Astrocyte (in vitro differentiated cells and primary cell): ENCODE measurements at places on chromosomes 3 and 15.

DNA sequence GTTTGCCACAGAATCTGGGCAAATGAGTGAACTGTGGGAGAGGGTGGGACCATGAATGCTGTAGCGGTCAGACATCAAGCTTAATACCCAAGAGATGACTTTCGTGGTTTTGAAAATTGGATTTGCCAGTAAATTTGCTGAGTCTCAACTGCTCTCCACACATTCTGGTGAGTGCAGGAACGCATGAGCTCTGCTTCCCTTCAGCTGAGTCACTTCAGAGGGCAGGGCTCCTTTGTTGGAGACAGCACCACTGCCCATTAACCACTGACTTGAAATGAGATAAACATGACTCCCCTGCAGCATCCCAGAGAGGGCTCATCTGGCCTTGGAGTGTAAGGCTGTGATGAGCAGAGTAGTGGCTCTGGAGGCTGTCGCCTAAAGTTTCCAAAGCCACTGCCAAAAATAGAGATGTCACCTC is 22.6 kb downstream of the RARRES1 start:
- H3K27ac ChIP-seq = peak overlapping the region; percentile 83
- peaks cover 8% of the 10 kb centered on the region for H3K36me3 ChIP-seq
- no peak overlapping the region for H3K4me3 ChIP-seq
- DNase-seq = peak; percentile 100

DNA sequence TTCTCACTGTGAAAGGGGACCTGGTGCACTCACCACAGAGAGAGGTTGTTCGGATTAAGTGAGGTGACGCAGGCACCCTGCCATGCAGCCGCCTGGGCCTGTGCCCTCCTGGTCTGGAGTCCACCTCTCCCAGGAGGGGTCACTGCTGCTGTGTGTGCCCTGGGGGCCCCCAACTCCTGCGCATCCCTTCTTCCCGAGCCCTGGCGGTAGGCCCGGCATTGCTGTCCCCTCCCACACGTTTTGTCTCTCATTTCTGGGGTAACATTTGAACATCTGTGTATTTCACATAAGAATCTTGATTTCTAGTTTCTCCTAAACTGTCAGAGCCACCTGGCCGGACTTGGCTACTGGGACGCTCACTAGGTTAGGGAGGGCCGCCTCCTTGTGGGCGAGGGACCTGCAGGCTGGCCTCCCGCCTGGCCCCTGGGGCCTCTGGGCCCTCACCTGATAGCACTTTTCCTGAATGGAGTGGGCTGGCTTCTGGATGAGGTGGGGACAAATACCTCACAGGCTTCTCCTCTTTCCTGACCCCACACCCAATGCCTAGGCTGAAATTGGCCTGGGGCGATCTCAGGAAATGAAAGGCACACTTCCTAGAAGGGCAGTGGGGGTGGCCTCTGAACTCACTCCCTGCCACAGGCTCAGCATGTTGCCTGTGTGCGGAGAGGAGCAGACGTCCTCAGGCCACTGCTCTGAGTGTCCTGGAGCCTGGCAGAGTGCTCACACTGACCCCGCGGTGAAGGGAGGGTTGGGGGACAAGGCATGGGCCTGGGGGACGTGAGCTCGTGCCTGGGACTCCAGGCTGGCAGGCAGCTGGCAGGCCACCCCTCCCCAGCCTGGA is 104.2 kb upstream of the PRR23E start:
- no peaks in the 10 kb centered on the region for H3K27me3 ChIP-seq
- H3K36me3 ChIP-seq = no peaks in the 10 kb centered on the region
- no peaks in the 10 kb centered on the region for H3K4me1 ChIP-seq
- no peak overlapping the region for H3K27ac ChIP-seq
- no peak overlapping the region for H3K4me3 ChIP-seq

- H3K36me3 ChIP-seq = peaks cover 6% of the 10 kb centered on the region
- no peak for DNase-seq
- H3K27ac ChIP-seq = no peak overlapping the region
These were observed 92.0 kb downstream of the PRICKLE2 start for GRCh38 chr3:64133272-64133671.

GRCh38 chr3:105806359-105806758 is 62.5 kb downstream of the CBLB start:
- H3K27me3 ChIP-seq = no peaks in the 10 kb centered on the region
- DNase-seq = peak; percentile 66
- H3K4me1 ChIP-seq = peaks cover 2% of the 10 kb centered on the region
- no peaks in the 10 kb centered on the region for H3K36me3 ChIP-seq
- H3K4me3 ChIP-seq = no peak overlapping the region
- H3K27ac ChIP-seq = no peak overlapping the region

- DNase-seq = no peak
- H3K36me3 ChIP-seq = no peaks in the 10 kb centered on the region
- no peak overlapping the region for H3K4me3 ChIP-seq
- H3K27ac ChIP-seq = no peak overlapping the region
These were observed 60.8 kb downstream of the DAPK2 start for GRCh38 chr15:63985221-63986184.

GRCh38 chr3:124263168-124263567 is 271.2 kb upstream of the ROPN1 start:
- peak; percentile 95 for DNase-seq
- H3K27me3 ChIP-seq = no peaks in the 10 kb centered on the region
- H3K4me3 ChIP-seq = no peak overlapping the region

GRCh38 chr15:64452988-64453688 is 7.2 kb upstream of the ZNF609 start:
- no peak overlapping the region for H3K4me3 ChIP-seq
- no peaks in the 10 kb centered on the region for H3K4me1 ChIP-seq
- H3K27ac ChIP-seq = no peak overlapping the region
- peak; percentile 18 for DNase-seq
- H3K36me3 ChIP-seq = peaks cover 12% of the 10 kb centered on the region
- H3K27me3 ChIP-seq = no peaks in the 10 kb centered on the region
